ENCODE measurements at places on chromosomes 5 and 9.

DNA sequence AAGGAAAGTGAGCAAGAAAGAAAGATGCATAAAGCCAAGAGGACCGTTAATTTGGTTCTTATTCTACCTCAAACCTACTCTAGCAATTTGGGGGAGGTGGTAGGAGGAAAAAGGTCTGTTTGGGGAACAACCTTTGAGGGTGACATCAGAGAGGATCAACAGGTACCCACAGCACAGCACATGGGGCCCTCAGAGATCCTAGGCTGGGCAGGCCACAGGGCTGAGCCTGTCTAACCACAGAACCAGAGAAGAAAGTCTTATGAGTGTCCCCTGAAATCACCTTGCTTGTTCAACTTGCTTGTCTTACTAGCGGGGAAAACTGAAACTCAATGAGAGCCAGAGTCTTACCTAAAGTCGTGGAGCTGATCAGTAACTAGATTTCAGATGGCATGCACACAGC is 385.2 kb downstream of the SPOCK1 start:
- DNase-seq = no peak

GRCh38 chr5:56060276-56061110 is 65.7 kb upstream of the IL6ST start:
- no peak for DNase-seq

DNA sequence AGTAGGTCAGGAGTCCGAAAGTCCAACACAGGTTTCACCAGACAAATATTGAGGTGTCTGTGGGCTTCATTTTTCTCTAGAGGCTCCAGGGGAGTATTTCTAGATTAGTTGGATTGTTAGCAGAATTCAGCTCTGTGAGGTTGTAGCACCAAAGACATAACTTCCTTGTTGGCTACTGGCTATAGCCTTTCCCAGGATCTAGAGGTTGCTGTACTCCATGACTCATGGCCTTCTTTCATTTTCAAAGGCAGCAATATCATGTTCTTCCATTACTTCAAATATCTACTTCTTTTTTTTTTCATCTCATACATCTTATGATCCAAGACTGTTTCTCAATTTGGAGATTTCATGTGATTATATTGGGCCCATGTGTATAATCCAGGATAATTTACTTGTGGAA is 404.0 kb upstream of the FAM174A start:
- no peak for DNase-seq

DNA sequence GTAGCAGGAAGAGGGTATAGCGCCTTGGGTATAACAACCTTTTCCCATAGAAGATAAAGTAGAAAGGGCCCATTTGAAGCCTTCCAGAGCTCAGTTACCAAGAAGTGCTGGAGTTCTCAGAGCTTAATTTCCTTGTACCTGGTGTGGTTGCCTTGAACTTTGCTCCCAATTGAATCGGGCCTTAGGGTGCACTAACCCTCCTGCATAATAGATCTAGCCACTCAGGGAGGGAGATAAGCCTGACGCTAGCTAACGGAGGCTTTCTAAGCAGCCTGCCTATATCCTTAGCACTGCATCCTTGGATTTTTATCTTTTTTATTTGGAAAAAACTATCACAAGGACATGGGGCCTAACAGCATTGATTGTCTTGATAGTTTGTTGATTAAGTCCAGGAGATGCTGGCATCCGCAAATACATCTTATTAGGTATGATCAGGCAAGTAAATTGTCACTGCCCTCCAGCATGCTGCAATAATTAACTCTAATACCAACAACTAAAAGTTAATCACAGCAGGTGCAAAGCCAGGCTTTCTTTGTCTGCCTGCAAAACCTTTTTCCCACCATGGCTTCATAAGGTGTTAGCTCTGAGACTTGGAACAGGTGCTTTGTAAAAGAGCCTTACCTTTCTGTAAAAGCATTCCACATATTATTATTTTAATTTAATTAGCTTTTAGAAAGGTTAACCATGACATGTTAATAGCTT is 199.4 kb downstream of the SREK1 start:
- DNase-seq = no peak

DNA sequence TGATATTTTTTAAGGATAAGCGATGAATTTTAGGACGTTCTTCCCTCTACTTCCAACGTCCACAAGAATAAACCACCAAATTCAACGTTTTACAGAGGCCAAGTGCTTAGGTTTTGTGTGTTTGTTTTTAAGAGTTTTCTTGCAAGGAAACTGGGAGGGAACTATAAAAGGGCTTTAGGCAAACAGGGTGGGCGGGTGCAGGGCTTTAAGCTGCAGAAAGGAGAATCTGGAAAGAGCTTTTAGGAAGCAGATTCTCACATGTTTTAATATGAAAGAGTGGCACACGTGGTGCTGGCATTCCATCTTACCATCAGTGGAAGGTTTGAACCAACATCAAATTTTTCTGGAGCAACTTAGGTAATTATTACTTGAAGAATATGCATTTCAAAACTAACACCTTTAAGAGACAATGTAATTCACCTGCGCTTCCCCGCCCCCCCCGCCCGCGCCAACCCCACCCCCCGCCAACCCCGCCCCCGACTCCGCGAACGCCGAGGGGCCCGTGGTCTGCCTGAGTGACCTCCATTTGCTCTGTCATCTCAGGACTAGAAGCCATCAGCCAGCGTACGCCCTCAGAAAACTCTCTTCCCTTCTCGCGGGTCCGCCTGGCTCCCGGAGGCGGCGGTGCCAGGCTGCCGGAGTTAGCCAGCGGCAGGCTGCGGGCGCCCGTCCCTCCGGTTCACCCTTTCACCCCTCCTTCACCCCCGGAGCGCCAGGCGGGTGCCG is 911 bp upstream of the PIK3R1 start:
- no peak for DNase-seq

- no peak for DNase-seq
Measured at GRCh38 chr9:79256691-79257213, 315.0 kb upstream of the TLE4 start.

- DNase-seq = no peak
Measured at GRCh38 chr5:172481011-172481800, 26.9 kb upstream of the SH3PXD2B start.

DNA sequence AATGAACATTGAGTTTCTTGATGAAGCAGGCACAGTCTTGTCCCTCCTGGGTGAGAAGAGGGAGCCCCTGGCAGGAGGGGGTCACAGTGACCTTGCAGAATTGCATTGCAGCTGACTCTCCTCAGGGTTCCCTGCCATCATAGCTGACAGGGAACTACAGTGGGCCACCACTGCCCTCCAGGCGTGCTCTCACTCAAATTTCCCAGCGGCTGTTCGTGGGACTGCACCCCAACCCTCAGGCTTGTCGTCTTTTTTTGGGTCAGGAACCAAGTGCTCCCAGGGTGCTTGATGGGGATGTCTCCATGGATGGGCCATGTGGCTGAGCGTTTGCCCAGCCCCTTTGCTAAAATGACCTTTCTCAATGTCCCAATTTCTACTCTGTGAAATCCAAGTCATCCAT is 215.8 kb downstream of the MELK start:
- no peak for DNase-seq

DNA sequence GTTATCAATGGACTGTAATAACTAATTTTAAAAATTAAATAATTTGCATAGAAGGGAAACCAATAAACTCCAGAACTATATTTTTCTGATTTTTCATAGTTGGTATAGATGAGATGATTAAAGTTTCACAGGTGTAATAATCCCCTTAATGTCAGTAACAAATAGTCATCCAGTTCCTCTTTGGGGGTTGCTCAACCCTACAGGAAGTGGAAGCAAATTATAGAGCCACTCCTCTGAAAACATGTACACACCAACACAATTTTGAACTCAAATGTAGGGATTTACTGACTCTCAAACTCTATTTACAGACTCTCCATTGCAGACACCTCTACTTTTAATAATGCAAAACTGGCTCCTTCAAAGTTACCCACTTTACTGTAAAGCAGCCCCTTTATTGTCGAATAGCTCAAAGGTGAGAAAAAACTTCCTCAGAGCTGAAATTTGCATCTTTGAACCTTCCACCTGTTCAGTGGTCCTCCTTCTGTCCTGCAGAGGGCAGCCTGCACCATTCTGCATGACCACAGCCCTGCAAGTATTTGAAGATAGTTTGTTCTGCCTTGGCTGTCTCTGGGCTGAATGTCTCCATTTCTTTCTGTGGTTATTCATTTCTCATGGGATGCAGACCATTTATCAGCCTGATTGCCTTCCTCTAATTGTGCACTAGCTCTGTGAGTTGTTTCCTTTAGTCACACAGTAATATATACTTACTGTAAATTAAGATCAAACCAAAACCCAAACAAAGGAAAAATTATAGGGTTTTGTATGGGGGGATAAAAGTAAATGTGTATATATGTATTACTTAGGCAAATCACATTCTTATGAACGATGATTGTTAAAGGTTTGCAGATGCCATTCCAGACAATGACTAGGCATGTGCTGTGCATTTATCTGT is 383.2 kb upstream of the SGCD start:
- no peak for DNase-seq

GRCh38 chr5:2022436-2022835 is 139.7 kb upstream of the IRX4 start:
- DNase-seq = no peak

- no peak for DNase-seq
Measured at GRCh38 chr5:149759563-149759962, 29.5 kb downstream of the PPARGC1B start.

GRCh38 chr5:107661038-107661649 is 9.6 kb downstream of the EFNA5 start:
- DNase-seq = no peak

DNA sequence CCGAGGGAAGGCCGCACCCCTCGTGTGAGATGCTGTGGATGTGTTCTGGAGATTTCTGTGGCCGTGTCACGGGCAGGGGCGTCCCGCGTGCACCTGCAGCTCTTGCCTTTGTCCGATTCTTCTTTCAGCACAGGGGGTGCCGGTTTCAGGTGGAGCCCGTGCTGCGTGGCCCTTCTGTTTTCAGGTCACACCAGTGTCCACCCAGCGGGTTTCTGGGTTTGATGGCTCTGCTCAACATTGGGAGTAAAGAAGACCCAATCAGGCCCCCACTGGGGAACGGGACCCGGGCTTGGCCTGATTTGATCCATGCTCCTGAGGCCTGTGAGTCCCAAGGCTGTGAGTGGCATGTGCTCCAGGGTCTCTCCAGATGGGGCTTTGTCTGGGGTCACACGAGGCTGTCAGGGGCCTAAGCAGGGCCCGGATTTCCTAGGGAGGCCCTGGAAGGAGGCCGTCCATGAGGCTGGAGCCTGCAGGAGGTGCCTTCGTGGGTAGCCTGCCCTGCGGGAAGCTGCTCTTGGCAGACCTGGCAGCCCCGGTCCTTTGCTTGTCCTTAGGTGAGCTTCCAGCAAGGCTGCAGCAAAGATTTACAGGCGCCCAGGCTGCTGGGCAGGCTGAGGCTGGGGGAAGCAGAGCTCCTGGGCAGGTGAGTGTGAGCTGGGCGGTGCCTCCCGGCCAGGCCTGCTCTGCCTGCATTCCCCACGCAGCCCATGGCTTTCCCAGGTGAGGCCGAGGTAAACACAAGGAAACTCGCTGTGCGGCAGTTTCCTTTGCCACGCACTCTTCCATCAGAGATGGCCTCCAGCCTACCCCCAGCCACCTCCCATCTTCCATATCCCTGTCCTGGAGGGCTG is 12.8 kb downstream of the MRPL36 start:
- no peak for DNase-seq

- DNase-seq = peak; percentile 7
Measured at GRCh38 chr9:112037281-112038016, 137.6 kb downstream of the SUSD1 start.

- DNase-seq = no peak
Measured at GRCh38 chr9:4235871-4236804, 63.7 kb downstream of the GLIS3 start.

DNA sequence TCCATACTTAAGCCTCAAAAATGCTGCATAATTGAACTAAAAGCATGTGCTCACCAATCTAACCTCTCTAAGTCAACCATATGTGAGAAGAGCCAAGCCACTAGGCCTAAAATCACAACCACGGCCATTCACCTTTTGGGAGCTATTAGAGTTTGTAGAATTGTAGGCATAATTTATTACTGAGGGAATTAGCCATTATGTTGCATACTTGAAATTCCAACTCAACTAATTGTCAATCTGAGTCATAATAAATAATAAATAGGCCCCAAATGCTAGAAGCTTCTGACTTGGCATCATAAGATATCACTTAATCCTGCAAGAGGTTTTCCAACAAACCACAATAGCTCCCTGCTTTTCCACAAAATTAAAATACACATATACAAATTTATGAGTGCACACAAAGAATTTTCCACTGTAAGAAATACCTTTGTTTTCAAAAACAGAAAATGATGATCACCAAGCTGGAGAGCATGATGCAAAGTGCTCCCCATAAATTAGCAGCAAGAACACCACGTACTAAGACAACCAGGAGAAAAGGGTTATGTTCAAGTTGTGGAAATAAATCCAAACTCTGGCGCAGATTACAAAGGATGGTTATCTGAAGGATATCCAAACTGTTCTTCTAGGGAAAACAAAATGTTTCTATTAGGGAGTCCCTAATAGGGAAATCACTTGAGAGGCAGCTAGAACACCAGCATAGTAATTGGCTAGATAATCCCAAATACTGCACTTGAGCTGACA is 250.0 kb upstream of the SLC30A5 start:
- DNase-seq = no peak

DNA sequence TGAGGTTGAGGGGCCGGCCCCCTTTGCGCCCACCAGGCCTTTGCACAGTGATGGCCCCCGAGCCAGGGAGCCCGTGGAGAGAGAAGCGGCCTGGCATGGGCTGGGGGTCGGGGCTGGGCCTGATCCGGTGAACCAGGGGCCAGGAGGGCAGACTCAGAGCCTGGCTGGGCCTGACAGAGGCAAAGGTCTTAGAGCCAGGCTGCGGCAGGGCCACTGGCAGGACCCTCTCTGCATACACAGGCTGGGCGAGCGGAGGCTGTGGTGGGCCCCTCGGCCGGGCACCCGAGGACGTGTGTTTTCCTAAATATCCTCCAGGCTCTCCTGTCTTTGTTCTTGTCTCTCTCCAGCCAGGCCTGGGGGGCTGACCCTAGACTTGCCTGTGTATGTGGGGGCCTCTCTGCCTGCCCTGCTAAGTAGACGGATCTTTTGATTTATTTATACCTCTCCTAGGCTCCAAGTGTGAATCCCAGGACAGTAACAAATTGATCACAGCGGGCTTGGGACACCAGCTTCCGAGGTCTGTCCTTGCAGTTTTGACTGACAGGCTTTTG is 933 bp downstream of the NEK6 start:
- no peak for DNase-seq

GRCh38 chr5:136615251-136616119 is 250.1 kb upstream of the TRPC7 start:
- DNase-seq = no peak

DNA sequence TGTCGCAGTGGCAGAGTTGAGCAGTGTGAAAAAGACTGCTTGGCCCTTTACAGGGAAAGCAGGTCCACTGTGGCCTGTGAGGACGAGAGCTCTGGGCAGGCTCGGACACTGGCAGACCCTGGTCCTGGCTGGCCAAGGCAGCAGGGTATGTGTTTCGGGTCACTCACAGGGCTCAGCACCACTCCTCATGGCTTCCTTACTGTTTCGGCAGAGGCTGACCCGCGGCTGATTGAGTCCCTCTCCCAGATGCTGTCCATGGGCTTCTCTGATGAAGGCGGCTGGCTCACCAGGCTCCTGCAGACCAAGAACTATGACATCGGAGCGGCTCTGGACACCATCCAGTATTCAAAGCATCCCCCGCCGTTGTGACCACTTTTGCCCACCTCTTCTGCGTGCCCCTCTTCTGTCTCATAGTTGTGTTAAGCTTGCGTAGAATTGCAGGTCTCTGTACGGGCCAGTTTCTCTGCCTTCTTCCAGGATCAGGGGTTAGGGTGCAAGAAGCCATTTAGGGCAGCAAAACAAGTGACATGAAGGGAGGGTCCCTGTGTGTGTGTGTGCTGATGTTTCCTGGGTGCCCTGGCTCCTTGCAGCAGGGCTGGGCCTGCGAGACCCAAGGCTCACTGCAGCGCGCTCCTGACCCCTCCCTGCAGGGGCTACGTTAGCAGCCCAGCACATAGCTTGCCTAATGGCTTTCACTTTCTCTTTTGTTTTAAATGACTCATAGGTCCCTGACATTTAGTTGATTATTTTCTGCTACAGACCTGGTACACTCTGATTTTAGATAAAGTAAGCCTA is 15.7 kb downstream of the SQSTM1 start:
- DNase-seq = peak; percentile 35
